Stimulated activated CD4-positive, alpha-beta T cell treated with anti-CD3 and anti-CD28 coated beads, Interleukin-12 subunit alpha, Interleukin-12 subunit beta, amount 100 ng/mL, for 48 hours (primary cell): ENCODE measurements at places on chromosomes 2 and 18.

DNA sequence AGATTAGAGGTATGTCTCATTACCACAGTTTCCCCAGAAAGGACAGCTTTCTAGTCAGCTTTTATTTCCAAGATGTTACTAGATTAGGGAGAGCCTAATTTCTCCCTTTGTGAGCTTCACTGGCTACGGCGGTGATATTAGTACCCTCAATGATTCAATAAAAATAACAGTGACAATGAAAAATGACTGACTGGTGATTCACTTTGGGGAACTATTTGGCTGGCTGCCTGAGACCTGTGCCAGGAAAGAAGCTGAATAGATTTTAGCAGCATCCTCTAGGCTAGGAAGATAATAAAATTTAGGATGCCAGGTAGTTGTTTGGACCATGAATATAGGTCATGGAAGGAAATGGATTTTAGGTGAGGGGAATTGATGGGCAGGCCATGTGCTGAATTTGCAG lies 178.7 kb downstream of the FMNL2 start:
- DNase-seq: no peak

- no peak for DNase-seq
Measured at GRCh38 chr2:223460774-223461211, 141.4 kb downstream of the SCG2 start.

- no peak for DNase-seq
Measured at GRCh38 chr2:164015328-164016123, 279.7 kb upstream of the FIGN start.

DNA sequence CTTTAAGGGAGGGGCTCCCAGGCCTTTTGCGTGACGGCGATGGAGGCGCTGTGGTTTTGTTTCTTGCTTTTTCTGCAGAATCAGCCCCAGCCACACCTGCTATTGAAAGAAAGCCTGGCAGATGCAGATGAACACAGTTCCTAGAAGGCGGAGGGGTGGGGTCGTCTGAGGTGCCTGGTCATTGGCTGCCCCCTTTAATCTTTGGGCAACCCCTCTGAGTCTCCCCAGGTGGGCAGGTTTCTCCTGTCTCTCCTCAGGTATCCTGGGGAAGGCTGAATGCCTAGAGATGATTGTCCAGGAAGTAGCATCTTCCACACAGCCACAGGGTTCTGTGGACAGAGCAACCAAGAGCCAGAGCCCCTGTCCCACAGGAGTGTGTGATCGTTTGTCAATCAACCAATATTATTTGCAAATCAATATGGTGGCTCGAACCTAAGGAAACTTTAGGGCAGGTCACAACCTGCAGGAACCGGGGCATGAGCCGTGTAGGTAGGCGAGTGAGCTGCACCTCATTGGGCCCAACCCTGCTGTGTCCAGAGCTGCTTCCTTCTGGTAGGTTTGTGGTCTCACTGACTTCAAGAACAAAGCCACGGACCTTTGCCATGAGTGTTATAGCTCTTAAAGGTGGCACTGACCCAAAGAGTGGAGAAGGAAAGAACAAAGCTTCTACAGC lies 104.3 kb downstream of the NDUFA10 start:
- DNase-seq: no peak

DNA sequence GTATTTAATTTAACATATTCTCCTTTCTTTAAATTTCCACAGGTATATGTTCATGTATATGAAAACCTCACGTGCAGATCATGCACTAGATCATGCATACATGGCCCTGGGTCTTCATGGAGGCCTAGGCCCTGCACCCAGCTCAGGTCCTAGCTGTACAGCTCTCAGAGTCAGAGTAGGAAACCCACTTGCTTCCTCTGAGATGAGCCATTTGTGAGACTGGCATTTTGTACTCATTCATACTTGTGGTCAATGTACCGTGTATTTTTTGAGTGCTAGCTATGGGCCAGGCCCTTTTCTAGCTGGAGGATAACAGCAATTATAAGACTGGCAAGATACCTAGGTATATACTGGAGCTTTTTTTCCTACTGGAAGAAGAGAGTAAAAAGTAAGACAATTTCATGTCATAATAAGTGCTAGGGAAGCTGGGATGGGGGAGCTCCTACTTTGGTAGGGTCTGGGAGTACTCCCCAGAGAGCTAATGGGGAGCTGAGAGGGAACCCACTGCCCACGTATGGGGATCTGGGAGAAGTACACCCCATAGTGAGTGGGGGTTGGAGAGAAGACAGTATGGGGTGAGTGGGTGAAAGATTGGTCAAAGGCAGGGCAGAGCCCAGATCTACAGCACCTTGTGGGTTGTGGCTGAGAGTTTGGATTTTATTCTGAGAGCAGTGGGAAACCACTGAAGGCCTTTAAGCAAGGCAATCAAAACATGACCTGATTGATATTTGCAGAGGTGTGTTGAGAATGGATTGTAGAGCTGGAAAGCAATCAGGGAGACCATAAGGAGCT lies 72.0 kb downstream of the POLE4 start:
- DNase-seq: no peak
